ENCODE measurements at places on chromosomes 1 and 21.

DNA sequence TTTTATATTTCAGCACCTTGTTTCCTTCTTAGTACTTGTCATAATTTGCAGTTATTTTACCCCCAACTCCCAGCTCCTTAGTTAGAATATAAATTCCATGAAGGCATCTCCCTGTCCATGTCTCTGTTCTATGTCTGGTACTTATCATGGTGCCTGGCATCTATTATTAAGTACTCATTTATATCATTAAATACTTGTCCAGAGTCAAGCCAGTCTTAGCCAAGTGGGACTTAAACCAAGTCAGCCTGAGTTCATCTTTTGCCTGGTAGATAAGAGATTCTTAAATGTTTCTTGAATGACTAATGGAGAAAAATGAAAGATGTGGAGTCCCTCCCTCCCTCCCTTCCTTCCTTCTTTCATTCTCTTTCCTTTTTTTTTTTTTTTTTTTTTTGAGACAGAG is 9.4 kb downstream of the SLC25A44 start:
- DNase-seq, result no peak

DNA sequence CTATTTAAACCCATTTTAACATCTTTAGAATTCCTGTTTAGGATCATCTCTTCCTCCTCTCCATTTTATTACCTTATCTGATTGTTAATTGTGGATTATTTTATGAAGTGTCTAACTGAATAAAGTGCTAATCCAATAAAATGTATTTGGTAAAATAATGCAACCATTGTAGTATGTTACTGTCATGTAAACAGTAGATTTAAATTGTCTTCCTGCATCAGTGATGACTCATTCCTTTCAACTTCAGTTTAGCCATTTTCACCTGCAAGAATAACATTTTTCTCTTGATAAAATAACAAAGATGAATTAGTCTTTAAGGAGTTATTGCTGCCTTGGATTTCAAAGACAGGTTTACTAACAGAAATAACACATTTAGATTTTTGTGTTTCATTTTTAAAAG is 5.4 kb downstream of the PPP2R5A start:
- no peak for DNase-seq

- DNase-seq, result no peak
Measured at GRCh38 chr1:158506369-158506987, 34.5 kb downstream of the OR10R2 start.

DNA sequence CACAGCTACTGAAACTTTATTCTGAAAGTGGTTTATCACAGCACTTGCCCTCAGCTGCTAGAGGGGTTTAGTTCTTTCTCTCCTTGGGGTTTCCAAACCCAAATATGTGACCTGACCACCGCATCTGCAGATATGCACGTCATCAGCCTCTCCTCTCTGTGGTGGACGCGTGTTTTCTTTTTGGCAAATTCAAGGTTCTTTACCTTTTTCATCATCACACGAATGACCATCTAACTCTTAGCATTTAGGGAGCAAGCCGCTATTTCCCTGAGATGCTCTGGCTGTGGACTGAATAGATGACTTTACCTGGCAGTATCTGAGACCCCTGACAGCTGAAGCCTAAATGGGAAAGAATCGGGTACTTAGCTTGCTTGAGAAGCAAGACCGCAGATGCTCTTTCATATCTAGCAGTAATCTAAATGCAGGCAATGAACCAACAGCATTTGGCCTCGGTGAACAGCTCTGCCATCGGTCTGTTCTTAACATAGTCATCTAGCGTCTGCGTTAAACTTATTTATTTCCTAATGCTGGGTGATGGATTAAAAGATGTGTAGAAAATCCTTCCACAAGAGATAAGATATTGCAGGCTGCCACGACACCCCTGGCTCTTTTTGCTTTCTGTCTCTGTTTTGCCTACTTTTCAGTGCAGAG is 463.4 kb downstream of the CAMTA1 start:
- no peak for DNase-seq

DNA sequence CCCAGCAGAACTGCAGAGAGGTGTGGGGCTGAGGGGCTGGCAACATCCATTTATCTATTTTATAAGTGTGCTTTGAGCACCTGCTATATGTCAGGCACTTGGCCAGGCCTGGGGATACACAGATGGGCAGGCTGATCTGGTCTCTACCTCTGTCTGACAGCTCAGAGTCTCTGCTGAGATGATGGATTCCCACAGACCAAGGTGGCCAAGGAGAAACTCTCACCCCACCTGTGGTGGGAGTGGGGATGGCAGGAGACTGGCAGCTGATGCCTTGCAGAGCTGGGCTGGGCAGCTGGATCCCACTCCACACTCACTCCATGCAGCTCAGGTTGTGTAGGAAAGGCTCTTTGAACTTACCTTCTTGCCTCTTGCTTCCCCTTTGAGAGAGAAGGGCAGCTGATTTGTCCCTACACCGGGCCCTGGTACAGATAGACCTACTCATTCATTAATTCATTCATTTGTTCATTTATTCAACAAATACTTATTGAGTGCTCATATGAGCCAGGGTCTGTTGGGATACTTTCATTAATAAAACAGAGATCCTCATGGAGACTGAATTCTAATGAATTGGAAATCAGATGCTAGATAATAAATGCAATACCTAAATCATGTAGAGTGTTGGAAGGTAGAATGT is 9.0 kb downstream of the ADORA1 start:
- DNase-seq, result peak; percentile 31

GRCh38 chr1:80427881-80428280 is 1372.9 kb upstream of the ADGRL2 start:
- no peak for DNase-seq
